ENCODE measurements at places on chromosomes 7 and 10. TPM values are rescaled to one million over a fixed set of nuclear protein-coding genes. Genes with fewer than 3 reads are reported as not detected.

- no peaks in the 10 kb centered on the region for H3K27me3 ChIP-seq
- H3K36me3 ChIP-seq = no peaks in the 10 kb centered on the region
- DNase-seq = no peak
- H3K27ac ChIP-seq = no peak overlapping the region
- no peak overlapping the region for H3K4me3 ChIP-seq
These were observed 273.9 kb upstream of the ZNF32 start for GRCh38 chr10:43922335-43923280.

- no peak overlapping the region for H3K4me3 ChIP-seq
- H3K27ac ChIP-seq = no peak overlapping the region
- H3K4me1 ChIP-seq = peaks cover 43% of the 10 kb centered on the region
- H3K36me3 ChIP-seq = no peaks in the 10 kb centered on the region
These were observed 23.5 kb upstream of the ABLIM1 start for GRCh38 chr10:114681542-114681941.

GRCh38 chr7:84372712-84373111, 178.1 kb upstream of the SEMA3A start:
- no peak overlapping the region for H3K4me3 ChIP-seq
- no peaks in the 10 kb centered on the region for H3K27me3 ChIP-seq
- peak; percentile 26 for DNase-seq
- H3K36me3 ChIP-seq = no peaks in the 10 kb centered on the region

DNA sequence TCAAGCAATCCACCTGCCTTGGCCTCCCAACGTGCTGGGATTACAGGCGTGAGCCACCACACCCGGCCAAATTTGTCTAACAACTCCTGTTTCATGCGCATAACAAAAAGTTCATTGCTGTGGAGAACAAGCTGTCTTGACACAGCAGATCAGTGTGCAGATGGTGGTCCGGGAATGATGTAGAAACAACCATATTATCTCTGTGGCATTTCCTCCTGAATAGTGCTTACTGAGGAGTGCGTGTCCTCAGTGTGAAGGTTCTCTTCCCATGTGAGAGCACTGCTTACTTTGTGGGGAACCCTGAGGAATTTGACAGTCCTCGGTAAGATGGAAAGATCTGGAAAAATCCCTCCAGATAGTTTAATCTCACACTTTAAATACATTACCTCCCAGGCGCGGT, 30.3 kb upstream of the ZNF438 start:
- DNase-seq = no peak
- no peak overlapping the region for H3K4me3 ChIP-seq
- H3K27me3 ChIP-seq = no peaks in the 10 kb centered on the region
- H3K36me3 ChIP-seq = no peaks in the 10 kb centered on the region
- no peak overlapping the region for H3K27ac ChIP-seq
- H3K4me1 ChIP-seq = peaks cover 13% of the 10 kb centered on the region

DNA sequence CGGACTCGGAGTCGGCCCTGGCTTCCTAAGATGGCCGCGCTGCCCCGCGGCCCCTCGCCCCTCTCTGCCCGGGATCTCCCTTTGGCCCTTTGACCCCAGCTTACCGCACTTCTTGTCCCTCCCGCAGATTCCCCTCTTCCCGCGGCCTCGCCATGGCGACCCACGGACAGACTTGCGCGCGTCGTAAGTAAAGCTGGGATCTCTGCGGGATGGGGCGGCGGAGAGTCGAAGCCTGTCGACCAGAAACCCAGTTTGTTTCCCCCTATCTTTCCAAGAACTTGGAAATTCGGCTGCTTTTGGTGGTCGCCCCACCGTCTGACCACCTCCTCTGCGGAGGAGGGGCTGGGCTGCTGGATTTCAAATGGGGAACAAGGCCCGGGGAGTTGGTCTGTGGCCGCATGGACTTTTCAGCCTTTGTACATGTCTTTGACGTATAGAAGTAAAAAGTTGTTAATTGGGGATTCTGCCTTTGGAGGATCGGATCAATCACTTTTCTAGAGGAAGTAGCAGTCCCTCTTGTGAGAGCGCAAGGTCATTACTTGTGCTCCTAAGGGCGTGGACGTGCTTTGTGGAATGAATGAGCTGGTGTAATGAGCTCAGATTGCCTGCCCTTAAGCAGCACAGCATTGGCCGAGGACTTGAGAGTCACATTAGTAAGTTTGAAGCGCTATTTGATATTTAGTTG, 553 bp downstream of the VDAC2 start:
- peak; percentile 60 for DNase-seq
- no peaks in the 10 kb centered on the region for H3K27me3 ChIP-seq
- peak overlapping the region; percentile 74 for H3K4me3 ChIP-seq
- H3K36me3 ChIP-seq = peaks cover 23% of the 10 kb centered on the region
- H3K4me1 ChIP-seq = peaks cover 30% of the 10 kb centered on the region
- peak overlapping the region; percentile 99 for H3K27ac ChIP-seq

- no peaks in the 10 kb centered on the region for H3K27me3 ChIP-seq
- no peak overlapping the region for H3K27ac ChIP-seq
- H3K4me3 ChIP-seq = no peak overlapping the region
- H3K36me3 ChIP-seq = no peaks in the 10 kb centered on the region
- H3K4me1 ChIP-seq = no peaks in the 10 kb centered on the region
- no peak for DNase-seq
These were observed 60.4 kb upstream of the FGFR2 start for GRCh38 chr10:121658611-121659010.

DNA sequence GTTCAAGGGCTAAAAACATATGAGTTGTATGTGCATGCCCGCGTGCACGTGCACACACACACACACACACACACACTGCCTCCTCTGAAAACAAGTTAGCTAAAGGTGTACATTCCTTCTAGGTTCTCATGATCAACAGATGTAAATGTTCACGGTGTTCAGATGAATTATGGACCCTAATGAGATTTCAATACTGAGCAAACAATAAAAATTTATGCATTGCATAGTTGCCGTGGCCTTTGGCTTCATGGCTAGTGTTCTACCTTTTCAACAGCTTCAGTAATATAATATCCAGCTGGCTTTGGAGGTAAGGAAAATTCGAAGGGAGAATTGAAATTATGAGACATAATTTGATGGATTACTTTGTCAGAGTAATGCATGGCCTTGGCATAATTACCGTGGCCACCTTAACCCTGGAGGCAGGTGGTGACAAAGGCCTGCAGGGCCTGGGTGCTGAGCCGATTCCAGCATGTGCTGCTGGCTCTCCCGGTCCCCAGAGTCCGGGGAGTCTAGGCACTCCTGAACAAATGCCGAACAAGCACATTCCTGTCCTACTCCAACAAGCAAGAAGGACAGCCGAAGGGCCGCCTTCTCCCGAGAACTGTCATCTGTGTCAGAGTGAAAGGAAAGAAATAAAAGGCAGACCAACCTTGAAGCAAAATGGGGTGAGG, 166.6 kb upstream of the TCF7L2 start:
- no peak for DNase-seq
- H3K27ac ChIP-seq = no peak overlapping the region
- H3K27me3 ChIP-seq = no peaks in the 10 kb centered on the region
- H3K36me3 ChIP-seq = no peaks in the 10 kb centered on the region
- peaks cover 1% of the 10 kb centered on the region for H3K4me1 ChIP-seq
- H3K4me3 ChIP-seq = no peak overlapping the region

DNA sequence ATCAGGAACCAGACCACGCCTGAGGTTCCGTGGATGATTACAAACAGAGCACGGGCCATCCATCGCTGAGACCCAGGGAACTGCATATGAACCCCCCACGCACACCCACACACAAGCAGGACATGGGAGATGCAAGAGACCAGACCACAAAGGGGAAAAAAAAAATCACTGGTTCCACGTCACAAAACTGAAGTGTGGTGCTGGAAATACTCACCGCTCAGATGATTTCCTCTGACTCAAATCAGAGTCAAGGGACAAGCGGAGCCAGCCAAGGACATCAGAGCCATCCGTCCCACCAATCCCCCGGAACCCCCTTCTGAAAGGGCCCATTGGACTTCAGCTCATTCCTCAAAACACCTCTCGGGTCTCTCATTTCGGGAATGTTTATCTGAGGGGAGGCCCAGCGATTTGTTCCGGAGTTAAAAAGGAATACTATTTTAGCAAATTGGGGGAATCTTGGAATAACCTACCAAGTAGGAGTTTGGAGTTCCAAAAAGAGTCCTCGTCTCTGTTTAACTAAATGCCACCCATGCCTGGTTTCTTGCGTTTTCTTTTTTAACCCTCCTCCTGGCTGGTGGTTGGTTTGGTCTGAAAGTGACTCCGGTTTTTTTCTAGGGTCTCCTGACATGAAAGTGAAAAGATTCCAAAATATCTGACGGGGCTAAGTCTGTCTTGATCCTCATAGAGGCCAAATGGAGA, 15.0 kb downstream of the SNX8 start:
- no peak overlapping the region for H3K4me3 ChIP-seq
- H3K27ac ChIP-seq = peak overlapping the region; percentile 46
- H3K36me3 ChIP-seq = no peaks in the 10 kb centered on the region
- peak; percentile 89 for DNase-seq
- H3K27me3 ChIP-seq = no peaks in the 10 kb centered on the region

GRCh38 chr10:122252805-122253204, 18.3 kb upstream of the BTBD16 start:
- H3K27ac ChIP-seq = no peak overlapping the region
- DNase-seq = peak; percentile 20
- H3K27me3 ChIP-seq = no peaks in the 10 kb centered on the region
- H3K4me3 ChIP-seq = no peak overlapping the region
- H3K36me3 ChIP-seq = peaks cover 2% of the 10 kb centered on the region

GRCh38 chr7:11430112-11430511, 401.9 kb downstream of the THSD7A start:
- H3K27me3 ChIP-seq = no peaks in the 10 kb centered on the region
- no peak overlapping the region for H3K27ac ChIP-seq
- no peaks in the 10 kb centered on the region for H3K4me1 ChIP-seq

Gene MUC3A
- 0.61 TPM for total RNA-seq

Gene LEP
- total RNA-seq = not detected

Gene SUN1
- total RNA-seq = 109 TPM

Gene AKR1C3
- total RNA-seq = 0.43 TPM

Gene RBM20
- 1.5 TPM for total RNA-seq
